Gastroesophageal sphincter (tissue), 4 donors: ENCODE measurements at places on chromosomes 6 and 20.

DNA sequence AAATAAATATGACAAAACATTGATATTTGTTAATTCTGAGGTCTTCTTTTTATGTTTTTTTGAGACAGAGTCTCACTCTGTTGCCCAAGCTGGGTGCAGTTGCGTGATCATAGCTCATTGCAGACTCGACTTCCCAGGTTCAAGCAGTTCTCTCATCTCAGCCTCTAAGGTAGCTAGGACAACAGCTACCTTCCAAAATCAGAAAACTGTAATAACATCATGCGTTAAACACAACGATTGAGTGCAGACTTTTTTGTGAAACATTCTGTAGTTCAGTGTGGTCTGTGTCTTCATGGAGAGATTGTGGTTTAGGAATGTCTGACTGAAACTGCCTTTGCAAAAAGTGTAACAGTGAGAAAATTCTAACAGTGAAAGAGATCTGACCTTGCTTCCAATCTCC lies 16.1 kb upstream of the DOK5 start:
- no peaks in the 10 kb centered on the region for H3K36me3 ChIP-seq
- ATAC-seq: no peak
- no peak overlapping the region for H3K4me3 ChIP-seq
- no peak overlapping the region for H3K27ac ChIP-seq
- no peaks in the 10 kb centered on the region for H3K27me3 ChIP-seq

- ATAC-seq: no peak
These were observed 2.7 kb upstream of the TRERF1 start for GRCh38 chr6:42454428-42454791.

DNA sequence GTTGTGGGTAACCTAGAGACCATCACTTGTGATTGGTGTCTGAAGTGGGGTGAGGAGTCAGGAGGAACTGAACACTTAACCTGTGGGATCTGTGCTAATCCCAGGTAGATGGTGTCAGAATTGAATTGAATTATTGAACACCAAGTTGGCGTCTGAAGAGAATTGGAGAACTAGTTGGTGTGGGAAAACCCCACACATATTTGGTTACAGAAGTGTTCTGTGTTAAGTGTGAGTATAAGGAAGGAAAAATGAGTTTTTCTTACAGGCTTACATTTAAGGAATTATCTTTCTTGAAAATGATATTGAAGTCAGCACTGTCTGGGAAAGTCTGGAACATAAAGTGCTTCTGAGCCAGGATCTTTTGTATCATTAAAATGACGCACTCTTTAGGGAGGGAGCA lies 182.9 kb upstream of the ECI2 start:
- H3K4me3 ChIP-seq: no peak overlapping the region
- no peaks in the 10 kb centered on the region for H3K27me3 ChIP-seq
- H3K4me1 ChIP-seq: peaks cover 7% of the 10 kb centered on the region
- no peak overlapping the region for H3K27ac ChIP-seq
- H3K36me3 ChIP-seq: no peaks in the 10 kb centered on the region

GRCh38 chr6:146913842-146914488 lies 290.3 kb upstream of the STXBP5 start:
- H3K4me3 ChIP-seq: peak overlapping the region; percentile 26
- H3K36me3 ChIP-seq: no peaks in the 10 kb centered on the region
- no peaks in the 10 kb centered on the region for H3K4me1 ChIP-seq
- H3K27me3 ChIP-seq: no peaks in the 10 kb centered on the region
- ATAC-seq: peak; percentile 82

GRCh38 chr6:158939255-158940159 lies 60.5 kb downstream of the RSPH3 start:
- no peak overlapping the region for H3K27ac ChIP-seq
- no peak for ATAC-seq
- H3K4me3 ChIP-seq: peak overlapping the region; percentile 37
- H3K27me3 ChIP-seq: no peaks in the 10 kb centered on the region
- no peaks in the 10 kb centered on the region for H3K36me3 ChIP-seq
- peaks cover 12% of the 10 kb centered on the region for H3K4me1 ChIP-seq

GRCh38 chr6:137728386-137729349 lies 138.4 kb upstream of the TNFAIP3 start:
- peak; percentile 41 for ATAC-seq
- H3K36me3 ChIP-seq: no peaks in the 10 kb centered on the region
- no peak overlapping the region for H3K4me3 ChIP-seq
- peaks cover 15% of the 10 kb centered on the region for H3K4me1 ChIP-seq
- no peaks in the 10 kb centered on the region for H3K27me3 ChIP-seq
